Iris pigment epithelial cell (primary cell): ENCODE measurements at places on chromosomes 5 and 9.

DNA sequence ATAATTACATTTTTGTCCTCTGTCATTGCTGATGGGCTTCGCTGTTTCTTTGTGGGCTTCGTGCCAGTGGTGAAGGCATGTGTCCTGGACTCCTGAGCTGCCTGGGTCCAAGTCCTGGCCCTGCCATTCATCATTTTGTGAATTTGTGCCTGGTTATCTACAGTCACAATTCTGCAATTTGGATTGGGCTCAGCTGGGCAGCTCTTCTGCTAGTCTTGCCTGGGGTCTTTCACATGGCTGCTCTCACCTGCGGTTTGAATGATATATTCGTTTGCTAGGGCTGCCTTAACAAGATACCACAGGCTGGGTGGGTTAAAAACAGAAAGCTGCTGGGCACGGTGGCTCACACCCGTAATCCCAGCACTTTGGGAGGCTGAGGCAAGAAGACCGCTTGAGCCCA is 192.7 kb upstream of the IER5L start:
- no peak for DNase-seq

DNA sequence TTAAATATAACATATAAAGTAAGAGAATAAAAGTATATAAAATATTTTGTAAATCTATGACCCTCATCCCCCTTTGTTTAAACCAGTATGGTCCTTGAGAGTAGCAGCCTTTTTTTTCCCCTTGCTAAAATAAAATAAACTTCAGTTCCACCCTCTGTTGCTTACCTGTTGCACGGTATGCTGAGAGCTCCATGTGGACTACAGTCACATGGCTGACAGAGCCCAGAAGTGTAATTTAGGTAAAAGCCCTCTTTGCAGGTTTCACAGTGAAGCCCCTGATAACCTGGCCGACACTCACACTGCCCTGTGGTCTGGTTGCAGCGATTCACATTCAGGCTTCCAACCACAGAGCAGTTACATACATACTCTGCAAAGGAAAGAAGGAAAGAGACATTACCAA is 55.1 kb downstream of the MEGF9 start:
- DNase-seq = no peak

- DNase-seq = no peak
Measured at GRCh38 chr9:121807823-121808278, 156.4 kb downstream of the DAB2IP start.

GRCh38 chr5:178240341-178240741 is 7.7 kb upstream of the PHYKPL start:
- DNase-seq = no peak
